ENCODE measurements at places on chromosomes 13 and 19. TPM values are rescaled to one million over a fixed set of nuclear protein-coding genes. Genes with fewer than 3 reads are reported as not detected.

NR2F6 gene
- total RNA-seq, result 6.2 TPM

FUT6 gene
- not detected for total RNA-seq

MAG gene
- total RNA-seq, result 0.36 TPM

OVOL3 gene
- not detected for total RNA-seq

PSG7 gene
- not detected for total RNA-seq

WASF3 gene
- 0.30 TPM for total RNA-seq

JAK3 gene
- 184 TPM for total RNA-seq

CADM4 gene
- 0.16 TPM for total RNA-seq

Measured in T-helper 2 cell treated with Interferon-gamma antibody and Interleukin-4, amounts not matched to agents 100 ng/mL and 5 ng/mL, for 36 hours (primary cell).